Fibroblast of the conjunctiva (primary cell): ENCODE measurements at places on chromosomes 5 and 9.

- DNase-seq: no peak
Observed at GRCh38 chr5:19064094-19064493, 923.9 kb downstream of the CDH18 start.

GRCh38 chr5:4019009-4019769 is 423.6 kb downstream of the IRX1 start:
- DNase-seq: no peak

GRCh38 chr9:113614843-113615648 is 151.5 kb downstream of the RGS3 start:
- DNase-seq: peak; percentile 68

- no peak for DNase-seq
Observed at GRCh38 chr9:108244686-108245085, 611.1 kb downstream of the ACTL7B start.

DNA sequence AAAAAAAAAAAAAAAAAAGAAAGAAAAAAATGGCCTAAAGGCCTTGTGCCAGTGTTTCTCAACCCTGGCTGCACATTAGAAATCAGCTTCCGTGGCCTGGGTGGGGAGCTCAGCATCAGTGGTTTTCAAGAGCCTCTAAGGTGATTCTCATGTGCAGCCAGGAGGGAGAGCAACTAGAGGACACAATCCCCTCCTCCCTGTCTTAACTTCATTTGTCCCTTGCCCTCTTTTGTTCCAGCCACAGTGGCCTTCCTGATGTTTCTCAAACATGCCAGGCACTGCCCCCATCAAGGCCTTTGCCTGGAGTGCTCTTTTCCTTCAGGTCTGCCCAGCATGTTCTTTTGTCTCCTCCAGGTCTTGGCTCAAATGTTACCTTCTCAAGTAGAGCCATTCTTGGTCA is 42.4 kb downstream of the HOMER1 start:
- DNase-seq: no peak

- no peak for DNase-seq
Observed at GRCh38 chr5:111478266-111478665, 34.1 kb downstream of the STARD4 start.

GRCh38 chr9:137296670-137297664 is 5.1 kb downstream of the NRARP start:
- DNase-seq: no peak

GRCh38 chr9:134566936-134567335 is 74.7 kb upstream of the COL5A1 start:
- no peak for DNase-seq

- DNase-seq: peak; percentile 51
Observed at GRCh38 chr9:137534256-137535119, 15.7 kb downstream of the PNPLA7 start.

DNA sequence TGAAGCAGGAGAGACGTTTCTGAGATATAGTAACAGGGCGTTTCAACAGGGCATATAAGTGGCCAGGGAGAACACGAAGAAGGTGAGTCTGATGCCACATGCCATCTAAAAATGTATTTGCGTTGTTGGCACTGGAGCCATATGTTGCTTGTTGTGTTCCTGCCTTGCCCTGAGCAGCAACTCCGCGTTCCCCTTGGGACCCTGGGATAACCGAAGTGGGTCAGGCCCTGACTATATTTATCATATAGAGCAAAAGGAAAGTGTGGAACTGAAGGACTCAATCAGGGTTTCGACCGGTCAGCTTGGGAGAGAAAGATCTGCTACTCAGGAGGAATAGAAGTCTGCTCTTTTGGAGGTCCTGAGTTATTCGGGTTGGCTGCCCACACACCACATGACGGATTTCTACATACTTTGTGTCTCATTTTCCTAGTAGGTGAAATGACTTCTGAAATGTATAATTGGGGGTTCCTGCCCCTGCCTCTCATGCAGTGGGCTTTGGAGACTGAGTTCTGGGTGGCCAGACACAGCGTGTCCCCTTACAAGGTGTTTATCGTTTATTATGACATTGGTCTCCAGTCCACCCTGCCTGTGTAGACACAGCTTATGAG is 3.0 kb downstream of the STC2 start:
- no peak for DNase-seq

- peak; percentile 46 for DNase-seq
Observed at GRCh38 chr9:107018861-107019545, 156.0 kb downstream of the ZNF462 start.

DNA sequence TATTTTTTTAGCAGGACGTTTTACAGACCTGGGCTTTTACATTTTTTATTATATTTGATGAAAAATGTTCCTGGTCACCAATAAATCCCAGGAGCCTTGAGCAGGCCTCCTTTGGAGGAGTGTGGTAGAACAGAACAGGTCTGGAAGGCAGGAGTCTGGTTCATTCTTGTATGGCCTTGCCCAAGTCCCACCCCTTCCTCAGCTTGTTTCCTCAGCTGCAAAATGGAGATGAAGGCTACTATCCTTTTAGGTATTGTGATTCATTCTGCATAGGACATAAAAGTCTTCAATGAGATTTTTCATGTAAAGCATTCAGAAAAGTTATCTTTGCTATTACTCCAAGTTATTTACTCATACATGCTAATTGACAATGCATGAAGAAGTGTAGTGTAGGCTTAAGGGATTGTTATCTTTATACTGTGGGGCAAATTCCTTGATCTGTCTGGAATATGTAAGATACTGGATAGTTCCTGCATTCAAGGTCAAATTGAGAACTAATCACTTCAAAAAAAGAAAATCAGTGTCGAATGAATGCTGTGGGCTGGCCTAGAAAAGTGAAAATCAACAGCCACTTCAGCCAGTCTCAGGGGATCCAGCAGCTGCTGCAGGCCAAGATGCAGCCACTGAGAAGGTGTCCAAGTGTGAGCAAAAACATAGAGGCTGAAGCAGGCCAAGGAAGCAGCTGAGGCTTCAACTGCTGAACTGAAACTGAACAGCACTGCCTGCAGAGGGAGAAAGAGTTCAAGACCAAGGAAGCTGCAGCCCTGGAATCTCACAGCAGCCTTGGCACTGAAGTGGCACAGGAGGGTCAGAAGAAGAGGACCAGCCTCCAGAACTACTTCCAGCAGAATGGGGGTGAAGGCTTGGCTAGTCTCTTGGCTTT is 15.5 kb upstream of the SLC36A3 start:
- no peak for DNase-seq

DNA sequence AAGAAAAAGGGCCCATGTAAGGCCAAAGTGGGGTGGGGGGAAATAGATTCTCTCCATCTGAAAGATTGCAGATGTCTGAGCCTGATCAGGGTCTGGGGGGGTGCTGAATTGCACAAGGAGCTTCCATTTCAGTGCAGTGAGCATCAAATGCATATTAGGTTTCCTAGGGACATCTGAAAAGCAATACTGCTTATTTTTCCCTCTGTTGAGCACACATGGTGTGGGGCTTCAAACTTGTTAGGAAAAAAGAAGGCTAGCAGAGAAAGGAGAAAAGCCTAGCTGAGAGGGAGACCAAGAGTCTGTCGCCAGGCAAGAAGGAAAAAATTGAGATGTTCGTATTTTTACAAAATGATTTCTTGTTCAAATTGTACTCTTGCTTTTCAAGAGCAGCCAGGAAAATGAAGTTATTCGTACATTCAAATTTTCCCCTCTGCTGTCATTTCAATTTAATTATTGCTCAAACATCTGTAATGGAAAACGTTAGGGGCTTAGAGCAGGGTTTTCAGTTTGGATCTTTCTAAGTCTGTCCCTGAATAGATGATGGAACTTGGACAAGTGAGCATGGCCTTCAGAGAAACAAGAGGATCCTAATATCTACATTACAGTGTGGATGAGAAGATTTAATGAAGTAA is 191.9 kb upstream of the GAS1 start:
- DNase-seq: no peak

DNA sequence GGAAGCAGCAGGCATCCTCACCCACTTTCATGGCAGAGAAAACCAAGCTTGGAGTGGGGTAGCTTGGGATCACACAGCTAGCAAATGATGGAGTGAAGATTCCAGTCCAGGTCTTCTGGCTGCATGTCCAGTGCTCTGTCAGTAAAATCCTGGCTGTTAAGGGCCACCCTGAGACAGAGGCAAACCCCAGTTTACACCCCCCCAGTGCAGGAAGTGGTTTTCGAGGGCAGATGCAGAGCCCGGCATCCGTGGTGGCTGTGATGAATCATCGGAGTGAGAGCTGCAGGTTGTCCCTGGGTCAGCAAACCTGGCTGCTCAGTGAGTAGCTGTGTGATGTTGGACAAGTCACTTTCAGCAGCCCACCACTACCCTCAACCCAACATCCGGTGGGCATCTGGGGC is 115.4 kb downstream of the RGS3 start:
- DNase-seq: peak; percentile 68

- no peak for DNase-seq
Observed at GRCh38 chr5:98296426-98296825, 477.0 kb upstream of the RGMB start.

- no peak for DNase-seq
Observed at GRCh38 chr9:136393531-136393930, 6.4 kb downstream of the SNAPC4 start.

DNA sequence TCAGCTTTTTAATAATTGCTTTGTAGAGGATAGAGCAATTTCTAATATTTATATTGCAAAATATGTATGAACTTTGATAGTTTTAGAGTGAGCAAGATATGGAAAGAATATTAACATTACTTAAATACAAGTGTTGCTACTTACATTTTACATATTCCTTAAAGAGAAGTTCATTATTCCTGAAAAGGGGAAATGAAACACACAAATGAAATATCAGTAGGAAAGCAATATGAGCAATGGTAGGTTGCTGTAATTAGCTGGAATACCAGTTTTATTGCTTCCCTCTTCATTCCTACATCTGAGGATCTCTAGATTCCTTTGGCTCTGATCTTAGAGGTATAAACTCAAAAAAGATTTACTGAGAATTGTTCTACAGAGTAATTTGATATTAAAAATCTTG is 414.1 kb downstream of the FAM170A start:
- no peak for DNase-seq

- no peak for DNase-seq
Observed at GRCh38 chr9:131951155-131951554, 128.5 kb downstream of the MED27 start.

DNA sequence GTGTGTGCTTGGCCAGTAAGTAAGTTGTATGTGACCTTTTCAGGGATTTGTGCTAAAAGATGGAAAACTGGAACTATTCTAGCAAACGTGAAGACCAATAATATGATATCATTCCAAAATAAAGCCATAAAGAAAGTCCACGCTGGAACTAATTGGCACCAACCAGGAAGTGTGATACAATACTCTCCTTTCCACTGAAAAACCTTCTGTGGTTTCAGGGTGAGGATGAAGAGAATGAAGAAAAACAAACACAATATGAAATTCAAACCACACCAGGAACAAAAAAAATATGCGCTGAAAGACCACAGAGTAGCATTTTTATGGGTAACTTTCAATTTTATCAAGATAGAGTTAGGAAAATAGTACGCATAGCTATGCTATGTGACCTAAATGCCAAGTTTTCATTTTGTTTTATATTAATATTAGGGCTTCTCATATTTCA is 105.8 kb downstream of the EFNA5 start:
- peak; percentile 80 for DNase-seq

- DNase-seq: no peak
Observed at GRCh38 chr5:606061-606460, 6.1 kb upstream of the CEP72 start.

DNA sequence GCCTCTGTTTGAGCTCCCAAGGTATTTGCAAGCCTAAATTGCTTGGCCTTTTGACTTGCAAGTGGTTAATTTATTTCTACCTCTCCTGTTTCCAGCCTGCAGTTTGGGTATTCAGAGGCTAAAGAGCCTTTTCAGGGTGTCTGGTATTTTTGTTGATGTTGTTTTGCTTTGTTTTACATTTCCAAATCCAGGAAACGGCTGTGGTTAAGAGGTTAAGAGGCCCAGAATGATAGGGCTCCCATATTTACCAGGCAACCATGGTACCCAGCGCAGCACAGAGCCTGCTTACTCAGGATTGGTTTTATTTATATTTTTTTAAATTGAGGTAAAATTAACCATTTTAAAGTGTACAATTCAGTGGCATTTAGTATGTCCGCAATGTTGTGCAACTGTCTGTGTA is 92.1 kb downstream of the PDZD2 start:
- DNase-seq: no peak

DNA sequence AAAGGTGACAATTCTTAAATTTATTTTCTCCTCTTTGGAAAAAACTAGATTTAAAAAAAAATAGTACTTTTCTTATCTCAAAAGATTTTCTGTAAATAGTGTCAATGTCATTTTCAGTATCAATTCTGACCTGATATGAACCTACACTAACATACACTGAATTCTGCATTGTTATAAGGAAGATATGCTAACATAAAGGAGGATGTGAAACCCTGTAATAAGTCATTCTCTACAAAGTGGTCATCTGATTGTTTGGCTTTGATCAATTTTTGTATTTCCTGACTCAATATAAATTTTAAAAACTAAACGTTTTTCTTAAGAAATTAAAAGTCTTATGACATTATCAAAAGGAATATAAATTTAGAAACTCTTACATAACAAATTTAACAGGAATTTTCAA is 233.6 kb upstream of the EDIL3 start:
- DNase-seq: no peak

DNA sequence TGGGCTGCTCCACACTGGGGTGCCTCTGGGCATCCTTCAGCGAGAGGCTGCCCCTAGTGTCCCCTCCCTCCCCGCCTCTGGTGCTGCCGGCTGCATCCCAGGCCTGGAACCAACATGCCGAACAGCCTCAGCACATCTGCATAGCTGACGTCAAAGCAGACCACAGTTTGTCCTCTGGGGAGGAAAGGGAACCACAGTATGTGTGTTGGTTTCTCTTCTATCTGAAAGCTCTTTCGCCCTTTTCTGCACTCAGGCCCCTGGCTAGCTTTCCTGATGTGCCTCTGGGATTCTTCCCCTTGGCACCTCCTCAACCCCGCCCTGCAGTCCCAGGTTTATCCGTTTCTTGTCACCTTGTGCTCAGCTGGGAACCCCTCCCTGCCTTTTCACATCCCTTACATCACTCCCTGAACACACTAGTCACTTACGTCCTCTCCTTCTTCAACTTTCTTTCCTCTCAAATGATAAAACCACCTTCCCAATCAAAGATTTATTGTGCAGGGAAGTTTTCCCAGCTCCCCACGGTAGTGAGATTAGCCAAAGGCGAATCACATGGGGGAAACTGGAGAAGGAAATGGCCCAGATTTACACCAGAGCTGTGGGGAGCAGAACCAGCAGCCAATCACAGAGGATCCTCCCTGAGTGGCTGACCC is 35.5 kb upstream of the B4GALT1 start:
- DNase-seq: no peak

GRCh38 chr5:1118231-1118698 is 6.4 kb upstream of the SLC12A7 start:
- DNase-seq: no peak

- DNase-seq: no peak
Observed at GRCh38 chr9:129900263-129901027, 65.2 kb downstream of the USP20 start.
